ENCODE measurements at places on chromosomes 3 and 15. TPM values are rescaled to one million over a fixed set of nuclear protein-coding genes. Genes with fewer than 3 reads are reported as not detected.

DNA sequence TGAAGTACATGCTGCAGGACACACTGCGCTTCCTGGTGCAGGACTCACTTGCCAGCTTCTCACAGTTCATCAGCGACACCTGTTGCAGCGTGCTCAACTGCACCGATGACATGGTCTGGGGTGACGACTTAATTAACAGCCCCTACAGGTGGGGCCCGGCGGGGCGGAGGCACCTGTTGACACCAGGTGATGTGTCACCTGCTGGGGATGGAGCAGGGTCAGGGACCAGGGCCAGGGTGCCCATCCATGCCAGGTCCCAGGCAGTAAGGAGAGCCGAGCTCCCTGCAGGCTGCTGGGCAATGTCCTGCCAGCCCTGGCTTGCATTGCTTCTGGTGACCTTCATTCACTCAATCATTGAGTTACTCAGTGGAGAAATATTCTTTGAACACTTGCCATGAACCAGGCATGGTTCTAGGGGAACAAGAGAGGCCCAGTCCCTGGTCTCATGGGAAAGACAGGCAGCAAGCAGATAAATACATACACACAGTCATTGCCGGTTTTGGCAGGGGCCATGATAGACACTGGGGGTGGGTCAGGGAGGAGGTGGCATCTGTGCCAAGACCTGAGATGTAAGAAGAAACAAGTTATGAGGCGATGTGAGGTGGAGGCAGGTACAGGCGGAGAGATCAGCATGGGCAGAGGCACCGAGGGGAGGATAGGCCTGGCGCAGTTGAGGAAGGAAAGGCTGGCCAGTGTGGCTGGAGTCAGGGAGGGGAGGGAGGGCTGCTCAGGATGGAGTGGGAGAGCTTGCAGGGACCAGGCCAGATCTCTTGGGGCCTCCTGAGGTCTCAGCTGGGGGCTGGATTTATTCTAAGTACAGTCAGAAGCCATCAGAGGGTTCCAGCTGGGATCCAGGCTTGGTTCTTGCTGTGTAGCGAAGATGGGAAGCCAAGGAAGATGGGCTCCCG is 30.8 kb downstream of the DNAH1 start:
- no peaks in the 10 kb centered on the region for H3K36me3 ChIP-seq
- no peak for DNase-seq
- no peak overlapping the region for H3K4me3 ChIP-seq
- H3K27me3 ChIP-seq, result peaks cover 5% of the 10 kb centered on the region

DNA sequence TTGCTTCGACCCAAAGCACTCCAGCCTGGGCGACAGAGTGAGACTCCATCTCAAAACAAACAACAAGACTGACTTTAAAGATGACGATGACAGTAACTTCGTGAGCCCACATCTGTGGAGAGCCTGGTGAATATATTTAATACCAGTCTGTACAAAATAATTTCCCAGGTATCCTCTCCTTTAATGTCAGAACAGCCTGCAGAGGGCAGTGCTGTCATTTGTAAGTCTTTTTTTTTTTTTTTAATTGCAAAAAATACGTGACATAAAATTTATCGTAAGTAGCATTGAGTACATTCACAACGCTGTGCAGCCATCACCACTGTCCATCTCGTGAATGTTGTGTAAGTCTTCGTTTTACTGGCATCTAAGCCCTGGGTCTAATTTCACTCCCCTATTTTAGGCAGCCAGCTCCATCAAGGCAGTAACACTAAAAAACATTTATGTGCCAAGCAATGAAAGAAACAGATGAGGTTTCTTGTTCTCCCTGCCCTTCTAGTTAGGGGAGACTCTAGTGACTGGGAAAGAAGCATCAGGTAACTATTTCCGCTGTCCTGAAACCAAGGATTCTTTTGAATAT is 1.4 kb downstream of the HTD2 start:
- H3K4me1 ChIP-seq, result peaks cover 9% of the 10 kb centered on the region
- peak; percentile 55 for DNase-seq
- H3K4me3 ChIP-seq, result peak overlapping the region; percentile 87
- peaks cover 37% of the 10 kb centered on the region for H3K36me3 ChIP-seq

DNA sequence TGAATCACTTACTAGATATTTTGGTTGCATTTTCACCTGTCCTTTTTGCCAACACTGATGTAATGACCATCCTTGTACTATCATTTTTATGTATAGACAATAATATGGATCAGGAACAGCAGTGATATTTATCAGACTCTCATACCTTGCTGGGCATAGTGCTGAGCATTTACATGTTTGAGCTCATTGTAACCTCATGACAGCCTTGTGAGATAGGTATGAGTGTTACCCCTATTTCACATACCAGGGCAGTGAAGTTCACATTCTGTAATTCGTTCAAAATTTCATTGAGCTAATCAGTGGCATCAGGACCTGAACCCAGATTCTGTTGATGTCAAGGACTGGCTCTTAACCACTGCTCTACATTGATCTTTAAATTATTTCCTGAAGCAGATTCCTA is 221.5 kb upstream of the TBL1XR1 start:
- no peaks in the 10 kb centered on the region for H3K36me3 ChIP-seq
- H3K4me3 ChIP-seq, result no peak overlapping the region
- no peaks in the 10 kb centered on the region for H3K27me3 ChIP-seq

- H3K4me1 ChIP-seq, result peaks cover 8% of the 10 kb centered on the region
- H3K36me3 ChIP-seq, result no peaks in the 10 kb centered on the region
- no peak overlapping the region for H3K27ac ChIP-seq
Observed at GRCh38 chr3:27345959-27346865, 23.0 kb downstream of the NEK10 start.

Gene TCAIM
- total RNA-seq, result 23.2 TPM

Gene KLHL6
- total RNA-seq, result 0.82 TPM

Gene TLR9
- total RNA-seq, result not detected

Gene ZIC4
- total RNA-seq, result not detected

Gene MELTF
- total RNA-seq, result 19.9 TPM

Gene GP9
- total RNA-seq, result not detected
